ENCODE measurements at places on chromosomes 6 and 20.

DNA sequence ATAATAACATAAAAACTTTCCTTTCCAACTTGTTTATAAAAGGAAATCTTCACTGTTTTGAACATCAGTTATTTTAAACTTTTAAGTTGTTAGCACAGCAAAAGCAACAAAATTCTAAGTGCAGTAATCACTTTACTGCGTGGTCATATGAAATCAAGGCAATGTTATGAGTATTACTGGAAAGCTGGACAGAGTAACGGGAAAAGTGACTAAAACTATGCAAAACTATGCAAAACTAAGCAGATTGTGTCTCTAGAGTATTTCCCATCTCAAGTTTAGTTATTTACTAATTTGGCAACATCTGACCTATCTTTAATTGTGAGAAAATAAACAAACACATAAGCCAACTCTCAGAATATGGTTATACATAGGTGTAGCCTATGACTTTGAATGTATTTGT is 10.9 kb upstream of the ANKEF1 start:
- DNase-seq: no peak

GRCh38 chr20:60137657-60138245 is 179.5 kb downstream of the CDH26 start:
- DNase-seq: peak; percentile 83

GRCh38 chr6:73506246-73506645 is 14.6 kb downstream of the EEF1A1 start:
- DNase-seq: no peak

DNA sequence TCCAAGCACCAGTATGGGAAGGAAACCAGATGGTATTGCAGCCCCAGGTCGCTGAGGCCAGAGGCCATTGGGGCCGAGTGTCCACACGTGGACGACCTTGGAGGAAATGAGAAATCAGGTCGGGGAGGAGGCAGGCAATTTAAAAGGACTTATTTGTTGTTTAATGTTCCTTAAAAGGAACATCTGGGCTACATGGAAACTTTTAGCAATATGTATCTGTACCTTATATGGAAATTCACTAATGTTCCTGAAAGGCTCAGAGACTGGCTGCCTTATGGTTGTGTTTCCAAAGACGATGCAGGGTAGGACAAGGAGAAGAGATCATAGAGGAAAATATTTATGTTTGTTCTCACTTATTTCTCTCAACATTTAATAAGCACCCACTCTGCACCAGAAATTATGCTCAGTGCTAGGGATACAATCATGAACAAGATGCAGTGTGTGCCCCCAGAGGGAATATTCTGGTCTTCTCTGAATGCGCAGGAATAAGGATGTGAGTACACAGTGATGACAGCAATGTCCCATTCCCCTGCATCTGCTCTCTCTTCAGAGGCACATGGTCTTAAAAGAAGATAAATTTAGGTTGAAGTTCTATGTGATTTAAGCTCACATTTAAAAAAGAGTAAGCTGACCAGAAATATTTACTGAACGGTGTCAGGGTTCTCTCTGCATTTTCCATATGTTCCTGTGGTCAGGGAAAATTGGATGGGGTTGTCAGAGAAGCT is 3.4 kb downstream of the BNIP5 start:
- DNase-seq: no peak

Measured in MM.1S (cell line).